ENCODE measurements at places on chromosomes 2 and 18.

DNA sequence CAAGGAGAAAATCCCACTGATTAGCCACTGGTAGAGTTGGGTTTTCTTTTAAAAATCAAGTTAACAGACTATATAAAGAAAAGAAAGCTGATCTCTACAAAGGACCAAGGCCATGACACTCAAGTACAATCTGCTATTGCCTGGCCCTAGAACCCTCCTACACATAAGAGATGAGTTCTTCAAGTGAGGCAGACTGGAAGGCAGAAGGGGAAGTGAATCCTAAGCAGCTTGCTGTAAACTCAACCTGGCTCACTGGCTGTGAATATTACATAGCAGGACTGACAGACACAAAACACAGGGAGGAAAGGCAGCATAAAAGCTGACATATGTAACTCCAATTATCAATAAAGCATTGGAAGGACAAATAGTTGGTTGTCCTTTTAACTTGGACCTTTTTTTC lies 65.4 kb downstream of the TRIP12 start:
- DNase-seq = no peak

- DNase-seq = no peak
Observed at GRCh38 chr2:182240862-182241371, 185.9 kb downstream of the PDE1A start.

DNA sequence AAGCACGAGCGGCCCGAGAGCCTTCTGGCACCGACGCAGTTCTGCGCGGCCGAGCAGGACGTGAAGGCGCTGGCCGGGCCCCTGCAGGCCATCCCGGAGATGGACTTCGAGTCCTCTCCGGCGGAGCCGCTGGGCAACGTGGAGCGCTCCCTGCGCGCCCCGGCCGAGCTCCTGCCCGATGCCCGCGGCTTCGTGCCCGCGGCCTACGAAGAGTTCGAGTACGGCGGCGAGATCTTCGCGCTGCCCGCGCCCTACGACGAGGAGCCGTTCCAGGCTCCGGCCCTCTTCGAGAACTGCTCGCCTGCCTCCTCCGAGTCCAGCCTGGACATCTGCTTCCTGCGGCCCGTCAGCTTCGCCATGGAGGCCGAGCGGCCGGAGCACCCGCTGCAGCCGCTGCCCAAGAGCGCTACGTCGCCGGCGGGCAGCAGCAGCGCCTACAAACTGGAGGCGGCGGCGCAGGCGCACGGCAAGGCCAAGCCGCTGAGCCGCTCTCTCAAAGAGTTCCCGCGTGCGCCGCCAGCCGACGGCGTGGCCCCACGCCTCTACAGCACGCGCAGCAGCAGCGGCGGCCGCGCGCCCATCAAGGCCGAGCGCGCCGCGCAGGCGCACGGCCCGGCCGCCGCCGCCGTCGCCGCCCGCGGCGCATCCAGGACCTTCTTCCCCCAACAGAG lies 70.4 kb downstream of the ARHGEF33 start:
- no peak for DNase-seq

- no peak for DNase-seq
Observed at GRCh38 chr2:130891966-130892365, 55.3 kb downstream of the ARHGEF4 start.

DNA sequence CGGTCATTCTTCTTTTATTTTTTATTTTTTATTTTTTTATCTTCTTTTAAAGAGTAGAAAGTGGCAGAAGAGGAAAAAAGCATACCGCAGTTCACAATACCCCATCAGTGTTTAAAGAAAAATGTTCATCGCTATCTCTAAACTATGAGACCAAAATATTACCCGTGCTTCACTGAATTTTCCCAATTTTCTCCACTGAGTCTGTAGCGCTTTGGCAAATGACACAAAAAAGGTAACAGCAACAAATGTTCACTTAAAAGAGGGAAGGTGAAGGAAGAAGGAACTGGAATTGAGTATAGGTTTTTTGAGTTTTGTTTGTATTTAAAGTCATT lies 15.1 kb upstream of the RIOK3 start:
- no peak for DNase-seq

GRCh38 chr18:36665952-36666351 lies 162.8 kb downstream of the TPGS2 start:
- DNase-seq = no peak

DNA sequence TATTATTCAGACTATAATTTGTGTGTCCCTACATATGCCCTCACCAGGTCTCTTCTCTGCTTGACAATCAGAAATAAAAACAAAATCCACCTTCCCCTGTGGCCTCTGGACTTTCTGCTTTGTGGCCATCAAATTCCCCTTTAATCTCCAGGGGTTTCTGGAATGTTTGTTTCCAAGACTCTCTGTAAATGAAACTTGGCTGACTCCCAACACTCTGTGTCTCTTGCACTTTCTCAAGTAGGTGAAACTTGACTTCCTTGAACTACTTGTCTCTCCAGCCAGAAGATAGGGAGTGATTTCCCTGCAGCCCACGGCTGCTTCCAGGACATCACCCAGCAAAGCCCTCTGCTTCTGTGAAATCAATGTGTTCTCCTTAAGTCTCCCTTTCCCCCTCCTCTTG lies 54.1 kb upstream of the AQP4 start:
- DNase-seq = no peak

- DNase-seq = no peak
Observed at GRCh38 chr2:177723235-177723634, 330.7 kb downstream of the AGPS start.

- no peak for DNase-seq
Observed at GRCh38 chr2:196105951-196106350, 37.3 kb upstream of the DNAH7 start.

GRCh38 chr18:49795612-49796552 lies 17.5 kb downstream of the ACAA2 start:
- no peak for DNase-seq

DNA sequence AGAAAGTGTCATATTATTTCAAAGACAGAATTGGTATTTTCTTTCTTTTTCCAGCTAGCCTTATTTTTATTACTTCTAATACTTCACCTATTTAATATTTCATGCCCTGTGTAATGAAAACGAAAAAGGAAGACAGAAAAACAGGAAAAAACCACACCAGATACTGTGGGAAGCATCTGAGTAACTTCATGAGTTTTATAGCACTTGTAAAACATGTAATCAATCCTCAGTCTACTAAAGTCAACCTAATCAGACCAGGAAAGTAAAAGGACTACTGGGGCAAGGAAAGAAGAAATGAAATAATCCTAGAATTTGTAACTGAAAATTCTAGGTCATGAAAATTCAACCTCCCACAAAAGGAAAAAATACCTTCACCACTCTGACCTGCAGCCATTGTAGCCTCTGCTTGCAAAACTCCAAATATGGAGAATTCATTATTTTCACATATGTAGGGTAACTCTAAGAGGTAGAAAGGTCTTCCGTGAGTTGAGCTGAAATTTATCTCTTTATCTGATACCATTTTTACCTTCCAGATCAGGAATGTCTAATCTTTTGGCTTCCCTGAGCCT lies 34.7 kb upstream of the STRN start:
- no peak for DNase-seq

GRCh38 chr18:48167897-48168253 lies 237.4 kb upstream of the SMAD2 start:
- no peak for DNase-seq

DNA sequence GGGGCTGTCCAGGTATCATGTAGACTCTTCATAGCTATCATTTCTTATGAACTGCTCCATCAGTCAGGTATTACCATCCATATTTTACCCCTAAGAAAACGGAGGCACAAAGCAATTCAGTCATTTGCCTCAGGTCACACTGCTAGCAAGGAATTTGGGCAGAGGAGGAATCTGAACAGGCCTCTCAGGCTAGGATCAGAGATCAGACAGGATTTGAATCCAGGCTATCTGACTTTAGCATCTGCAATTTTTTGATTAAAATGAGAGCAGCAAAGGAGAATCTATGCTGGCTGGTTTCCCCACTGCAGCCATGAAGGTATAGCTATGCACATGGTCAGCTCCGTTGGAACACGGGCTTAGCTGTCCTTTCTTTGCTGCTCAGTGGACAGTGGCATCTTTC lies 60.1 kb downstream of the TACR1 start:
- DNase-seq = no peak

DNA sequence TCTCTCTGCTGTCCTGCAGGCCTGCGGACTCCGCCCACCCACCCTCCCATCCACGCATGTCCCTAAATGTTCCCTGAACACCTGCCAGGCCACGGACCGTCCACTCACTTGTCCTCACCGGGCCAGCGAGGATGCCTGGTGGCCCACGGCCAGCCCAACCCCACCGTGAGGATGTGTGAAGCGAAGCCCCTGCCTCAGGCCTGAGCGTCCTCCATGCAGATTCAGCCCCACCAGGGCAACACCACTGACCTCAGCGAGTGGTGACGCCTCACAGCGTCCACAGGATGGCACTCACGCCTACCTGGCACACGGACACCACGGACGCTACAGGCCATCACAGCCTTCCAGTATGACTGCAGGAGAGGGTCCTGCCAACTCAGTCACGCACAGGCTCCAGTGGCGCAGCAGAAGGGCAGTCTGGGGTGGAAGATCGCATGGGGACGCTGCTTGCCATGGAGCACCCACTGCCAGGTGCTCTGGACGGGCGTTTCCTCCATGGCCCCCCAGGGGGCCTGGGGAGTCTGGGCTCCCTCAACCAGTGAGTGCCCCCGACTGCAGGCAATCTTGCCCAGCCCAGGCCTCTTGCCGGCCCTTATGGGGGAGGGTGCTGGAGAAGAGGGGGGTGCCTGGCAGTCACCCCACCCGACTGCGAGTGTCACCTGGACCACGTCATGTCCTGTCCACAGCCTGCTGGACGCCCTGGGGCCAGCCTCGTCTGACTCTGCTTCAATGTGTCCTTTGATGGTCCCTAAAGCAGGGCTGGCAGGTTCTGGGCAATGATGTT lies 25.4 kb downstream of the HDAC4 start:
- no peak for DNase-seq

- DNase-seq = no peak
Observed at GRCh38 chr2:33215299-33215698, 261.1 kb upstream of the RASGRP3 start.

DNA sequence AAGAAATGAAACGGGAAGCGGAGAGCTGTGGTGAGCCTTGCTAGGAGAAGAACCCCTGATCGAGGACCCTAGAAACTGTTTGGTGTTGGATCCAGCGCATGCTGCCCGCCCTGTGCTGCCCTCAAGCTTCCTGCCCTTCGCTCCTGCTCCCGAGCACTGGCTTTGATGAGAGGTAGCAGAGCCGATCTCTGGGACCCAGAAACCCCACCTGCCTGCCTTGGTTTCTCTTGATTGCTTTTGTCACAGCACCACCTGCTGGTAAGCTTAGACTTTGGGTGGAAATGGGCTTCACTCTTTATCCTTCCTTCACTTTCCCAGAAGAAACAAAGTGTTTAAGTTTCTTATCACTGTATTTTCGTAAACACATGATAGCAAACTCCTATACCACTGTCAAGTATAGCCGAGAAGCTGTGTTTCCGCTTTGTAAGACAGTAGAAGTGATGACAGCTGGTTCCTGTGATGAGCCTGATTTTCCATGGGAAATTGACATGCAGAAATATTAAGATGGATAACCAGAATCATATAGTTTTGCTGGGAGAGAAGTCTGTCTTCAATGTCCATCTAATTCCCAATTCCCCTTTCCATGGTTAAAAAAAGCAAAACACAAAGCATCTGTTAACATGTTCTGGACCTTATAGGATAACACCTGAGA lies 267.4 kb downstream of the PHLPP1 start:
- peak; percentile 55 for DNase-seq

DNA sequence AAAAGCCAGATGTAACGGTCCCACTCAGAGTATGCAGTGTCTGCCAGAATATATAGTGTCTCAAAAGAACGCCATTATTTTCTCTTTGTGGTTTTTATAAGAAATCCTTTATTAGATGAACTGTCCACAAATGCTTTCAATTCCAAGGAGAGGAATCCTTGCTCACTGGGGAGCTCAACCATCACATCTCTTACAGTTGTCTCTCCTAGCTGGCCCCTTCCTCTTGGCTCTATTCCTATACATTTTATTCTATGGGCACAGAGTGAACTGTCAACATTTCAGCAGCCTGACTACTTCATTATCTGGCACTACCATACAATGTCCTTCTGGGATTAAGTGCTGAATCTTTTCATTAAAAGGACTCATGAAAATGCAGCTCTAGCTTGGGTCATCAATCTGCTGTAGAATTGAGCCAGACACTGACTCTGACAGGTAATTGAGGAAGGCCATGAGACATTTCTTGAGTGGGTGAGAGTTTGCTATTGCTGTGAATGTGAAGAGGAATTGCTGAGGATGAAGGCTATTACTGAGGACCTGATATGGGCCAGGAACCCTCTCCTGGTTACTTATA lies 96.5 kb upstream of the THOC1 start:
- DNase-seq = no peak

- no peak for DNase-seq
Observed at GRCh38 chr2:199903111-199903510, 8.0 kb upstream of the C2orf69 start.

DNA sequence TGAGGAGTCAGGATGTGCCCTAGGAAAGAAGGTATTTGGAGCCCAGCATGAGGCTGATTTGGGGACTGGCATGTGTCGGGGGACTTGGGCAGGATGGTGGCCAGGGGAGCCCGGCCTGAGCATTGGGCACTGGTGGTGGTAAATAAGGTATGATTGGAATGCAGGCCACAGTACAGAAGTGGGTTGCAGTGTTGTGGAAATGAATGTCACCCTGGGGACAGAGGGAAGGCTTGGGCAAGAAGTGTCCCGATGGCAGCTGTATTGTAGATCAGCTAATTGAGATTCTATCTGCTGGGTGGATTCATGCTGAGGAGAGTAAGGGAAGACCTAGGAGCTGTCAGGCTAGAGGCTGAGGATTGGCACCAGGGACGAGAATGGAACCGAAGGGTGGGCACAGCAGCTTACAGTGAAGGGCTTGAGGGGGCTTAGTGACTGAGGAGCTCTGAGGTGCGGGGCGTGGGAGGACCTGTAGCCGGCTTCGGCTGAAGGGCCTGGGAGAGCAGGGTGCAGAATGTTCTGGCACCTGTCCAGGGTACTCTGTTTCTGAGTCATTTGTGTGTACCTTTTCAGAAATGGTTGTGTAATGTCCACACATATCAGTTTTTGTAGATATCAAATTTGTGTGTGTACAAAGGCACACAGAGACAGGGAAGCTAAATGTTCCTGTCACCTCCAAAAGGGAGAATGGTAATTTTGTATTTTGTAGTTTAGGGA lies 170.2 kb downstream of the PRKCE start:
- DNase-seq = no peak

- DNase-seq = no peak
Observed at GRCh38 chr2:109279243-109279860, 150.3 kb downstream of the SH3RF3 start.

DNA sequence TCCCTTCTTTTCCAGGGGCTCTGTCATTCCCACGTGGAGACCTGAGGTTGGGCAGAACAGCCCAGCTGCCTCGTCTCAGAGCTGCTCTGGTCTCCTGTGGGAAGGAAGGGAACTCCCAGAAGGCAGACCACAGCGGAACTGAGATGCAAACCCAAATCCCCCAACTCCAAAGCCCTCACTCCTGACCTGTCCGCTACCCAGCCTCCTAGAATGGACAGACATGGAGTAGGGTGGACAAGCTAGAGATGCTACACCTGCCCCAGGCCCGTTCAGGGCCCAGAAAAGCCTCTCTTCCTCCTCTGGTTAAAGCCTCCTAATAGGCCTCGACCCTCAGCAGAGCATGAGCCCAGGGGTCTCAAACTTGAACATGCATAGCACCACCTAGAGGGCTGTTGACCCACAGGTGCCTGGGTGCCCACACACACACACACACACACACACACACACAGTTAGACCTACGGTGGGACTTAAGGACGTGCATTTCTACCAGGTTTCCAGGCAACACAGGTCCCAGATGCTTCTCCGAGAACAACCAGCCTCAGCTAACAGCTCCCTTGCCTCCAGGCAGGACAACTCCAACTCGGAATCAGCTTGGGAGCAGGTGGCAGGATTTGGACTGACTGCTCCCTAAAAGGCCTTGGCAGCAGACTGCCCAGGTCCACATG lies 93.5 kb downstream of the TNS1 start:
- DNase-seq = no peak

- no peak for DNase-seq
Observed at GRCh38 chr2:28164280-28164801, 228.3 kb upstream of the FOSL2 start.
